ENCODE measurements at places on chromosomes 16 and 17. TPM values are rescaled to one million over a fixed set of nuclear protein-coding genes. Genes with fewer than 3 reads are reported as not detected.

DNA sequence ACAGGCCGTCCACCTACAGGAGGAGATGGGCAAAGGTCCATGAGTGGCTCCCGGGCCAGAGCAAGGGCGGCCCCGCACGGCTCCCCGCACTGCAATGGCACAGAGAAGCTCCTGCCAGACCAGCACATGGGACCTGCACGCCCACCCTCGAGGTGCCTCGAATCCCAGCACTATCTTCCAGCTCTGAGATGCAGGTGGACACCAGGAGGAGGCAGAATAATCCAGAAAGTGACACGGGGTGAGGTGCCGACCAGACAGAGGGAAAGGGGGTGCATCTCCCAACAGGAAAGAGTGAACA, 26.5 kb upstream of the C16orf95 start:
- no peak for DNase-seq

- no peak for DNase-seq
Observed at GRCh38 chr16:51359141-51359955, 208.3 kb upstream of the SALL1 start.

DNA sequence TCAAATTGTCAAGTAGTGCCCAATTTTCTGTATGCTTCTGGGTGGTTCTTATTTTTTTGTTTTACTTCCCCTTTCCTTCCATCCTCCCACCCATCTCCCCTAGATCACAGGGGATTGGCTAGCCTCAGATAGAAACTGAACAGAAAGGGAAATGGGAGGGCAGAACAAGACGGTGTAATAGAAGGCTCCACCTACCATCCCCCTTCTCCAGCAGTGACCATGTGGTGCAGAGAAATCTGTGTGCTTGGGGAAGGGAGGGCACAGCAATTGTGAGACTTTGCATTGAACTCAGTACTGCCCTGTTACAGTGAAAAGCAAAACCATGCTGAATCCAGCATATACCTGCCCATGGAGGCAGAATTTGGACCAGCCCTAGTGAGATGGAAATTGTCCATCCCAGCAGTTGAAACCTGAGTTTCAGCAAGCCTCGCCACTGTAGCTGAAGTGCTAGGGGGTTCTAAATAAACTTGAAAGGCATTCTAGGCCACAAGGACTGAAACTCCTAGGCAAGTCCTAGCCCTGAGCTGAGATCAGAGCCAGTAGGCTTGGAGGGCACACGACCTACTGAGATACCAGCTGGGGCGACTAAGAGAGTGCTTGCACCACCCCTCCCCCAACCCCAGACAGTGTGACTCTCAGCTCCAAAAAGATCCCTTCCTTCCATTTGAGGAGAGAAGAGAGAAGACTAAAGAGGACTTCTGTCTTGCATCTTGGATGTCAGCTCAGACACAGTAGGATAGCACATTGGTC, 5.2 kb downstream of the SLFN11 start:
- no peak for DNase-seq

DNA sequence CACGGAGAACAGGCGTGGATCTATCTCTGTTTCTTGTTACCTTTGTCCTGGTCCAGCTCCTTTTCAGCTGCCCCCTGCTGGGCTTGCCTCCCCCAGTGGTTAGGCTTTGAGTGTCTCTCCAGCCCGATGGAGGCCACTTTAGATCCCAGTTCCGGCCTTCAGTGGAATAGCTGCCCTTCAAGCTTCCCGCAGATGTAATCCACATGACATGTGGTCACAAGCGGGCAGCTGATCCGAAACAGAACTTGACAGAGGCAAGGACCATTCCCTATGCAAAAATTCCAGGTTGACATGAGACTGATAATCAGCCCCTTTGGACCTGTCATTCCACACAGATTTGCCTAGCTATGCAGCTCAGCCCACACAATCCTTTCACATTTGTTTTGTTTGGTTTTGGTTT, 40.6 kb upstream of the AQP8 start:
- DNase-seq = no peak

GRCh38 chr17:63082273-63082861, 116.3 kb downstream of the TANC2 start:
- DNase-seq = no peak

GRCh38 chr16:77948835-77949234, 73.5 kb upstream of the CLEC3A start:
- DNase-seq = no peak

- no peak for DNase-seq
Observed at GRCh38 chr16:85649411-85650134, 36.5 kb downstream of the GSE1 start.

DNA sequence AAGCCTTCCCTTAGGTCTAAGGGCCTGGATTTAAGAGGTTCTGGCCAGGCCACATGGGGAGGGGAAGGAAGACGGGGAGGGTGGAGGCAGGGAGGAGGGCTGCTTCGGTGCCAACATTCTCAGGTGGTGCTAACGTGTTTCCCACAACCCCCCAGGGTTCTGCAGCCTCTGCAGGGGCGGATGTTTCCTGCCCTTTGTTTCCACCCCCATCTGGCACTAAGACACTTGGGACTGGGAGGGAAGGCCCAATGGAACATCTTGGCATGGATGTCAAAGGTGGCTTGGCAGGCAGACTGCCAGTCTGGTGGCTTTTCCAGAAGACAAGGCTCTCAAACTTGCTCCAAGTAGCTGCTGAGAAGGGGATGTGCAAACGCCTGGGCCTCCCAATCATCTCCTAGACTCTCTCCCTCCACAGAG, 12.7 kb downstream of the HIC1 start:
- DNase-seq = peak; percentile 92

- peak; percentile 91 for DNase-seq
Observed at GRCh38 chr17:4969047-4969550, 1.5 kb upstream of the SPAG7 start.

GRCh38 chr17:57880086-57880456, 30.2 kb upstream of the MRPS23 start:
- no peak for DNase-seq

DNA sequence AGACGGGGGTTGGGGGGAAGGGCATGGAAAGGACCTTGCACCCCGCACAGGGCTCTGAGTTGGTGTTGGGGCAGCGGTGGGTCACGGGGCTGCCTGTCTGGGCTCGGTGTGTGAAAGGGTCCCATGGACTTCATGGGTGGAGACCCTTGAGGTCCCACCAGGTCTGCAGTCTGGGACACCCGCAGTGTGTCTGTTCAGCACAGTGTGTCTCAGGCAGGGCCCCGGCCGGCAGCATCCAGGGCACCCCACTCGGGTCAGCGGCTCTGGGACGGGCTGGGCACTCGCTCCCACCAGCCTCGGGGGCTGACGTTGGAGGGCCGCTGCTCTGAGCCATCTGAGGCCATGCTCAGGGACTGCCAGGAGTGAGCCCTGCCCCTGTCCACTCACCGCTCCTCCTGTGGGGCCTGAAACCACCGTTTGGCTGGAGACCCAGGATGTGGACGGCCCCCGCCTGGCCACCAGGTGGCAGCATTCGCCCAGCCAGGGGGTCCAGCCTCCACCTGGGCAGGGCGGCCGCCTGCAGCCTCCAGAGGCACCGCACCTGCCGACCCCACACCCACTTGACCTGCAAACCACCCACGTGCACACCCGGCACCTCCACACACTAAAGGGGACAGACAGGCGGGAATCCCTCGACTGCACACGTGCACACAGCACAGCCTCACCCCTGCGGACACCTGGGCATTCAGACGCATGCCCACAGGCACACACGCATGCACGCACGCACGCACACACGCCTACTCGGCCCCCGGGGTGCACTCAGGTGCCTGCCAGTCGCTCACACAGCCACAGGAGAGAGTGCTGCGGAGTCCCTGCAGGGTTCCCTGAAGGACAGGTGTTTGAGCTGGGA, 10.1 kb upstream of the ZFPM1 start:
- DNase-seq = peak; percentile 81

DNA sequence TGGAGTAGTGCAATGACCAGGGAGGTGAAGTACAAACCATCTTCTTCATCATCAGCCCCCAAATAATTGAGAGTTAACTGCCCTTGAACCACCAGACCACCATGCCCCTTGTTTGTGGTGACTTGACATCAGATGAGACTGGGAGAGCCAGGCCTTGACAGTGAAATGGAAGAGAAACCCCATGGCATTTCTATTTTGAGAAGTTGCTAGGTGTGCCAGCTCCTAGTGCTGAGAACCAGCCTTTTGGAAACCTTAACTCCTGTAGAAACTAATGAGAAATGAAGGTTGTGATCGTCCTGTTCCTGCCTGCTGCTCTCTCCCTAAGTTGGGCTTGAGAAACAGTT, 2.8 kb downstream of the TMEM94 start:
- DNase-seq = no peak

TGFB1I1 gene
- total RNA-seq = 20.7 TPM

RHBDL1 gene
- 0.11 TPM for total RNA-seq

PRR35 gene
- not detected for total RNA-seq

CDIPT gene
- 46.1 TPM for total RNA-seq

OR4D1 gene
- total RNA-seq = not detected

TTYH2 gene
- 2.9 TPM for total RNA-seq

NTN3 gene
- not detected for total RNA-seq

KRTAP1-5 gene
- not detected for total RNA-seq

RNU2-1 gene
- not detected for total RNA-seq

PTGES3L gene
- 0.23 TPM for total RNA-seq

LCMT1 gene
- 49.2 TPM for total RNA-seq

DLX3 gene
- total RNA-seq = not detected

PRRT2 gene
- not detected for total RNA-seq

TPSG1 gene
- 0.23 TPM for total RNA-seq

SPNS3 gene
- 0.11 TPM for total RNA-seq
